ENCODE measurements at places on chromosomes 2 and 18.

DNA sequence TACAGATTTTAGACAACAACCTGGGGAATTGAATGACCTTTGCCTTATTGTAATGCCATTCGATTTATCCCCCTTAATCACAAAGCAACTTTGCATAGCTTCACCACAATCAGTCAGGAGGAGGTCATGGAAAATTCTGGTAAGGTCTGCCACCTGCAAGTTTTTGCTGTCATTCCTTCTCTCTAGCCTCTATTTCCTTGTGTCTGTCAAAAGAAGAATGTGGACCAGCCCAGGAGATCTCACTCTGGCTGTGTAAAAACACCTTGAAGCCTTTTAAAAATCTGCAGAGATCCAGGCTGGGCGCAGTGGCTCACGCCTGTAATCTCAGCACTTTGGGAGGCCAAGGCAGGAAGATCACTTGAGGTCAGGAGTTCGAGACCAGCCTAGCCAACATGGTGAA is 74.1 kb upstream of the BZW1 start:
- DNase-seq = no peak

GRCh38 chr2:224884188-224884587 is 158.1 kb downstream of the DOCK10 start:
- DNase-seq = no peak

- no peak for DNase-seq
Measured at GRCh38 chr2:134097740-134098139, 156.1 kb upstream of the MGAT5 start.

DNA sequence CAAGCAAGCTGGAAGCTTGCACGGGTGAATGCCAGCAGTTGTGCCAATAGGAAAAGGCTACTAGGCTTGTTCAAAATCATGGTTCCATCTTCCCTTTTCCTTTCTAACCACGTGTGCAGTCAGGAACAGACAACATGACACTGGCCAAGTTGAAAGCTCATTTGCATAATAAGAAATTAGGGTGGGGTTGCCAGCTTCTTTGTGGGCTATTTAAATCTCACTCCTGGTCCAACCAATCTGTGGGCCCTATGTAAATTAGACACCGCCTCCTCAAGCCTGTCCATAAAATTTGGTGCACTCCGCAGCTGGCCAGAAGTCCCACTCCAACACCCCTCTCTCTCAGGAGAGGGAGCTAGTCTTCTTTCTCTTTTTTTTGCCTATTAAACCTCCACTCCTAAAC is 1948.4 kb upstream of the PIK3C3 start:
- DNase-seq = no peak

DNA sequence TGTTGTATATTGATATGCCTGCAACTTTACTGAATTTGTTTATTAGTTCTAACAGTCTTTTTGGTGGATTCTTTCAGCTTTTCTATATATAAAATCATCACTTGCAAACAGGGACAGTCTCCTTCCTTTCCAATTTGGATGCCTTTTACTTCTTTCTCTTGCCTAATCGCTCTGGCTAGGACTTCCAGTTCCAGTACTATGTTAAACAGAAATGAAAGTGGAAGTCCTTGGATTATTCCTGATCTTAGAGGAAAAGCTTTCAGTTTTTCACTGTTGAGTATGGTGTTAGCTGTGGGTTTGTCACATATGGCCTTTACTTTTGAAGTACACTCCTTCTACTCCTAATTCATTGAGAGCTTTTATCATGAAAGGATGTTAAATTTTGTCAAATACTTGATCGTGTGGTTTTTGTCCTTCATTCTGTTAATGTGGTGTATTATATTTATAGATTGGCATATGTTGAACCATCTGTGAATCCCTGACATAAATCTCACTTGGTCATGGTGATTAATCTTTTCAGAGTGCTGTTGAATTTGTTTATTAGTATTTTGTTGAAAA is 52.9 kb downstream of the REL start:
- no peak for DNase-seq

GRCh38 chr18:74899554-74899953 is 301.9 kb downstream of the ZNF407 start:
- DNase-seq = no peak

DNA sequence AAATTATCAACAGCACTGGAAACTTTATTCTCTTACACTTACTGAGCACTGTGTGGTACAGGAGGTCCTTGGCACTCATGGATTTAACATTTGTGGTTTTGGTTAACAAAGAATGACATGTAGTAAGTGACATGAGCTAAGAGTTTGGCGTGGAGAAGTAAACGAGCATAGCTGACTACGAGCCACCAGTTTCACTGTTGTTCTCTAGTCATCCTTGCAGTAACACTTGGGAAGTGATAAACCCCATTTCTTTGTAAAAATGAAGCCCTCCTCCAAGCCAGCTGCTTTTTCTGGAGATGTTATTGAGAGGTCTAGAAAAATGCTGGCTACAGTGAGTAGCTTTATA is 32.7 kb downstream of the QPCT start:
- DNase-seq = no peak

DNA sequence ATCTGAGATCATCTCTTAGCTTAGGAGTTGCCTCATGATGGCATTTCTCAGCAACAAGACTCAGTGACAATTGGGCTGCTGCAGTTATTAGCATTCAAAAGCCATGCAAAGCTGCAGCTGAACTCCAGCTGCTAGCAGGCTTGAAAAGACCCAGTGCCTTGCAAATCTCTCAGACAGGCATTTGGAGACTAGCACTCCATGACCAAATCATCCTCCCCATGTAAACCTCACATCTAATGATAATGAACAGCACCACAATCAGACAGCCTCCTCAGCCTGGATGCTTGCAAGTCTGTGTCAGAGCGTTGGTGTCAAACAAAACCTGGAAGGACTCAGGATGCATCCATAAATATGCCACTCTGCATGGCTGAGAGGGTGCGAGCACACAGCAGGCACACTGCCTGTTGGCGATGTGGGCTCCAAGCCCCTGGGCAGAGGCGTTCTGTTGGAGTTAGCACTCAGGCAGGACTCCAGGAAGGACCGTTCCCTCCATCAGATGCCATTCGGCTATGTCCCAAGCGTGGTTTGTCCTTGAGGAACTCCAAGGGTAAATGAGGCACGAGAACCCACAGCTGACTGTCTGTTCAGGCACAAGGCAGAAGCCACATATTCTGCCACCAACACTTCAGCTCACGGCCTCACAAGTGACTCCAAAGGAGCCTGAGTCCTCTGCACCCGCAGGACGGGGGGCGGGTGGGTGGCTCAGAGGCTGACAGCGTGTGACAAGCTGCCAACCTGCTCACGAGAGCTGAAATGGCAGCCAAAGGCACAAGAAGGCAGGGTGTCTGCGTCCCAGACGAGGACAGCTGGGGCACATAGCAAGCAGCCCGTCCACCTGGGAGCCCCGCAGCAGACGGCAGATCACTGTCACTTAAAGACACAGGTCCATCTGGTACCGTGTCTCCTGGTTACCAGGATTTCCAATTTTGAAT is 183.8 kb downstream of the MYT1L start:
- DNase-seq = no peak

Measured in stimulated activated CD4-positive, alpha-beta T cell treated with anti-CD3 and anti-CD28 coated beads, Interleukin-15, amount 100 ng/mL, for 1 hour (primary cell).